ENCODE measurements at places on chromosomes 5 and 9. TPM values are rescaled to one million over a fixed set of nuclear protein-coding genes. Genes with fewer than 3 reads are reported as not detected.

Gene CA9
- 118 TPM for polyA plus RNA-seq

Gene PTPN3
- polyA plus RNA-seq = 17.2 TPM

Gene TXNDC8
- polyA plus RNA-seq = not detected

Gene C7
- polyA plus RNA-seq = 1.4 TPM

Gene BTNL8
- not detected for polyA plus RNA-seq

Gene WDR55
- 23.4 TPM for polyA plus RNA-seq

Gene C9orf153
- 0.25 TPM for polyA plus RNA-seq

Gene PTPDC1
- polyA plus RNA-seq = 6.9 TPM

Gene BRINP1
- not detected for polyA plus RNA-seq

Gene ZNF462
- not detected for polyA plus RNA-seq

Gene SV2C
- polyA plus RNA-seq = not detected

Gene CCL19
- polyA plus RNA-seq = not detected

Gene CYLC2
- not detected for polyA plus RNA-seq

Gene PCDHB5
- polyA plus RNA-seq = 0.08 TPM

Gene C5orf52
- polyA plus RNA-seq = not detected

Gene CDO1
- polyA plus RNA-seq = 5.2 TPM

Gene GARIN3
- not detected for polyA plus RNA-seq

Gene ATOSB
- 7.1 TPM for polyA plus RNA-seq

Gene TRIM32
- 6.9 TPM for polyA plus RNA-seq

Gene BBLN
- 27.6 TPM for polyA plus RNA-seq

Gene TLX3
- polyA plus RNA-seq = not detected

Gene EDIL3
- 0.01 TPM for polyA plus RNA-seq

Gene NR5A1
- 43.2 TPM for polyA plus RNA-seq

Gene CBY3
- polyA plus RNA-seq = not detected

Gene CDC37L1
- polyA plus RNA-seq = 5.5 TPM

Gene TAS2R1
- not detected for polyA plus RNA-seq

Gene PRRX2
- polyA plus RNA-seq = 0.05 TPM

Gene MRPS2
- polyA plus RNA-seq = 98.3 TPM

Gene CDC25C
- 11.8 TPM for polyA plus RNA-seq

Gene REEP2
- polyA plus RNA-seq = 9.2 TPM

Gene INSL4
- polyA plus RNA-seq = not detected

Gene CLIC3
- polyA plus RNA-seq = 1.6 TPM

Gene FAM221B
- not detected for polyA plus RNA-seq

Gene TEX48
- polyA plus RNA-seq = not detected

Gene UBE2B
- 56.0 TPM for polyA plus RNA-seq

Gene SLIT3
- 0.04 TPM for polyA plus RNA-seq

Gene RNF183
- 7.3 TPM for polyA plus RNA-seq

Gene VLDLR
- 10.5 TPM for polyA plus RNA-seq

Gene P4HA2
- 108 TPM for polyA plus RNA-seq

Gene ANKS6
- 9.5 TPM for polyA plus RNA-seq

Gene PTGER4
- 0.01 TPM for polyA plus RNA-seq

Gene DCANP1
- not detected for polyA plus RNA-seq

Data from HepG2 (cell line).